ENCODE measurements at places on chromosomes 12 and 14.

DNA sequence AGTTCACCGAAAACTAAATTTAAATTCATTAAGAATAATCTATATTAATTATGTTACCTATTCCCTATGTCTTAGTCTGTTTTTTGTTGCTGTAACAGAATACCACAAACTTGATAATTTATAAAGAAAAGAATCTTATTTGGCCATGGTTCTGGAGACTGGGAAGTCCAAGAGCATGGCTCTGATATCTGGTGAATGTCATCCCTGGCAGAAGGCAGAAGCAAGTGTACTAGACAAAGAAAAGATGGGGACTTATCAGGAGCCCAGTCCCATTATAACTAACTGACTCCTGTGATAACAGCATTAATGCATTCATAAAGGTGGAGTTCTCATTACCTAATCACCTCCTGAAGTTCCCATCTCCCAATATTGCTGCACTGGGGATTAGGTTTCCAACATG, 33.3 kb upstream of the BCAT1 start:
- DNase-seq, result no peak

DNA sequence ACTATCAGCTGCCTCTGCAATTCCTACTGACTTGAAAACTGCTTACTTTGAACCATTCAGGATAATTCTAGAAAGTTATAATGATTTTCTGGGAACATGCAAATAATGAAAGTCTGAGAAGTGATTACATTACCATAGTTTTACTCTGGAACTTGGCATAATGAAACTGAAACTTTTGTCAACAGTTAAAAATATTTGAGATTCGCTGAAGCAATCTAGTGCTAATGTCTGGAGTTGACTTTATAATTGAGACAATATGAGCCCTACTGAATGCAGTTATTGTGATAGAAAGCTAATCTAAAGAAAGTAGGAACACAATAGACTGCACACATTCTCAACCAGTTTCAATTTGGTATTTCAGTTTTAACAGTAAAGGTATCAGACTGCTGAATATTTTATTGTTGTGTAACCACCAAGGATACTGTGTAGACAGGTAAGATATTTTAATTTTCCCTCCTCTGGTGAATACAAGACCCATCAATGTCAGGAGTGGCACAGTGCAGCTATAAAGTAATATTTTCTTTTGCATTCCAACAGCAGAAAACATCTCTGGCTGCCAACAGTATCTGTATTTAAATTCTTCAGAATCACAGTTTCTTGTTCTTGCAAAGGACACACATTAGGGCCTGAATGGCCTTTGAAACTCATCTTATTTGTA, 483.5 kb downstream of the ATP23 start:
- DNase-seq, result no peak

- no peak for DNase-seq
Measured at GRCh38 chr12:57896434-57897201, 44.7 kb upstream of the ATP23 start.

- no peak for DNase-seq
Measured at GRCh38 chr12:113802966-113803758, 163.0 kb downstream of the RBM19 start.

DNA sequence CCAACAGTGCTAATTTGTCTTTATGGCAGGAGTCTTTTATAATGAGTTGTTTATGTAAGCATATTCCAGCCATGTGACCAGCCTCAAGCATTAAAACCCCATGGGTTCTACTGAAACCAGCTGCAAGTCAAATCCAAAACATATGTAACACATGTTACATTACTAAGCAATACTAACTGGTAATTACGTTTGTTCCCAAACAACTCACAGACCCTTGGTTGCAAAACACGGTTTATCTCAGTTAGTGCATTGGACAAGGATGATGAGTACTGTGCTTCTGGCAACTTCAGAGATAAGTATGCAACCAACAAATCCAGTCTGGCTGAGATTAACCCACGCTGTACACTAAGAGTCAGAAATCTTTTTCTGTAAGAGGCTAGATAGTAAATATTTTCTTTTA, 110.1 kb upstream of the FAR2 start:
- no peak for DNase-seq

GRCh38 chr12:52926596-52927234, 21.8 kb upstream of the KRT8 start:
- no peak for DNase-seq

- DNase-seq, result no peak
Measured at GRCh38 chr14:68284834-68285233, 465.3 kb downstream of the RAD51B start.

- DNase-seq, result no peak
Measured at GRCh38 chr14:24130380-24130716, at the start of gene FITM1. Gene FITM1 (plus strand): TSS chr14:24130659. CDS start chr14:24131564, 905 bp downstream.

GRCh38 chr12:1279050-1279449, 288.0 kb downstream of the ERC1 start:
- DNase-seq, result no peak

- DNase-seq, result no peak
Measured at GRCh38 chr12:62744551-62744950, 190.4 kb downstream of the PPM1H start.

DNA sequence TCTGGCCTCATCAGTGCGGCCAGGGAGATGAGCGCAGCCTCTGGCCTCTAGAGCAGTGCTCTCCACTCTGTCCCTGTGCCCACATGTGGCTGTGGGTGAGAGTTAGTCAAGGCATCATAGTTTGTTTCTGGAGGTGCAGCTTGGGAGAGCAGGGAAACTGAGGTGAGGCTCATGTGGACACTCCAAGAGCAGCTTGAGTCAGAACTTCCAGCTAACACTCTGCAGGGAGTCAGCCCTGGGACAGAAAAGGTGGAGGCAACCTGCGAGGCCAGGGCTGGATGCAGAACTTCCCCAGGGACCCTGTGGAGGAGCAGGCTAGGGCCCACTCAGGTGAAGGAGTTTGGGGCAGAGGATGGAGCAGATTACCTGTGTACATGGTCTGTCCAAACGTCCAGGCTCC, 10.8 kb downstream of the ISCA2 start:
- no peak for DNase-seq

DNA sequence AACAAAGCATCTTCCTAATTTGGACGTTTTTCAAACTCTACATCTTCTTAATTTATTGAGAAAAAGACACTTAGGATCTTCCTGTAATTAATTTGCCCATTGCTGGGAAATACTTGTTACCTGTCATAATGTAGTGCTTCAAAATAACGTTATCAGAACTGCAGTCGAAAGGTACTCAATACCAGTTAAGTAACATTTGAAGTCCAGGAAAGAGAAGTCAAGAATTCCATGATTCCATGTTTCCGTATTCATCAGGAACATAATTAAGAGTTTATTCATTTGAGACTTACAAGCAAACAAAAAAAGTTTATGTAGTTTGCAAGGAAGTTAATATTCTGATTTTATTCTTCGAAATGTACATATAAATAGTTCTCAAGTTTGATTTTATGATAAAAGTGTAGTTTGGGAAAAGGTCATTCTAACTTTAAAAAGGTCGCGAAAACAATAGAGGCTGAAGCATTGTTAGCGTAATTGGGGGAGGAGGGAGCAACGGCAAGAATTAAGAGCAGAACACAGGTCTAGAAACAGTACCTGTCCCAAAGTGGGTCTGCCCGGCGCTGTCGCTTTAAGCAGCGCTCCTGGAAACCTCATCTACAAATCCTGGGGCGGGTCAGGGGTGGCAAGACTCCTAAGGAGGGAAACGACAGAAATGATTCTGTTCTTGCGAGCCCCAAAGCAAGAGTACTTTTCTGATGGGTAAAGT, 1.2 kb upstream of the KCNMB4 start:
- no peak for DNase-seq

GRCh38 chr12:25825446-25825845, 133.0 kb upstream of the RASSF8 start:
- DNase-seq, result no peak

GRCh38 chr14:103820908-103821307, 26.5 kb downstream of the PPP1R13B start:
- no peak for DNase-seq

DNA sequence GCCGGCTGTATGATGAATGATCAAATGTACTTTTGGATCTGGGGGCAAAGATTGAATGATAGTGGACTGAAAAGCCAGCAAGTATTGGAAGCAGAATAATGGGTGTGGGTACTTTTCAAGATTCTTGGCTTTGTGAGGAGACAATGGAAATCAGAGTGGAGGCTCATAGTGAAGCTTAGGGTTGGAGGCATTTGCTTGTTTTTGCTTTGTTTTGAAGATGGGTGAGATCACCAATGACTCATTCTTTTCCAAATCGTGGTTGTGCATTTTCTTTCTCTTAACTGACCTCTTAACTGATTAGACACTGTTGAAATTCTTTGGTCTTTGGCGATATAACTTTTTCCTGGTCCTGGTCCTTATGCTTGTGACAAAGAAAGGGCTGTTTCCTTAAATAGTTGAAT, 54.4 kb downstream of the PELI2 start:
- DNase-seq, result no peak

- DNase-seq, result no peak
Measured at GRCh38 chr14:21643407-21643806, 8.7 kb upstream of the OR10G2 start.

DNA sequence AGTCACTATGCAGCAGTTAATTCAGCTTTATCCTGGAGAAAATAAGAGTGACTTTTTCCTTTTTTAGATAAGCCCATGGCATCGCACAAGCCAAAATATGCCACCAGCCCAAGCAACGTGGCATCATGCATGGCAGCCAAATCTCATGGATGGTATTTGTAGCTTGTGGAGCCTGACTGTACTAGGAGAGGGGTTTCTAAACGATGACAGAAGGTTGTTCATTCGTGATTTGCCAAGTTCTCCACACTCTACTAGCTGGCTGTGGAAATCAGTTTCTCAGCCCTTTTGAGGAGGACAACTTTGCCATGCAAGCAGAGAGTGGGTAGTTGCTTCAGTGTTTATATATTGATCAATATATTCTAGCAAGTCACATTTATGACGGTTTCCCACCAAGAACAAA, 41.4 kb upstream of the ATXN2 start:
- no peak for DNase-seq

DNA sequence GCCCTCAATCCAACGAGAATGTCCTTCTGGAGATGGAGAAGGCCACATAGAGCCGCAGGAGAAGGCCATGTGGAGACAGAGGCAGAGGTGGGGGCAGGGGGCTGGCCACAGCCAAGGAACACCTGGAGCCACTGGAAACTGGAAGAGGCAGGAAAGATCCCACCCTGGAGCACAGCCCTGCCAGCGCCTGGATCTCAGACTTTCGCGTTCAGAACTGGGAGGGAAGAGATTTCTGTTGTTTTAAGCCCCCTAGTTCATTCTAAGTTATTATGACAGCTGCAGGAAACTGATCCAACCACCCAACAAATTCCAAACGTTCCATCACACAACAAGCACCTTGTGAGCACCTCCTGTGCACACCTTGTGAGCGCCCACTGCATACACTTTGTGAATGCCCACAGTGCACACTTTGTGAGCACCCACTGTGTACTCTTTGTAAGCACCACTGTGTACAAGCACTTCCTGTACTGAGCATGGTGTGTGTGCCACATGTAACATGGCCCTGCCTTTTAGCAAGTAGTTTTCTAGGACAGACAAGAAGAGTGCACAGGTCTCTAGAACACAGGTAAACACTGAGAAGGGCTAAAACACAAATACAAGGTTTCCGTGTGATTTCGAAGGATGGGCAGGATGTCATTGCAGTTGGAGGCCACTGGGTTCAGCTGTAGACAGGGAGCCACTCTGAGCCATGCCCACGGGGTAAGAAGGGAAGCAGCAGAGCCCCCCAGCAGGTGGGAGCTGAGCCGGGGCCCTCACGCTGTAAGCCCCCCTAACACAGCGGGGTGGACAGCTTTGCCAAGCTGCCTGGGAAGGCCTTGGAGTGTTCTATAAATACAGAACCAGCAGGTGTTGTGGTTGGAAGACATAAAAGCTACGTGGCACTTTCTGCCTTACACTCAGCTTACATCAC, 15.4 kb downstream of the RIMBP2 start:
- no peak for DNase-seq

Measured in esophagus squamous epithelium (tissue), 5 donors.